Aorta (tissue), 5 donors: ENCODE measurements at places on chromosomes 3 and 15. TPM values are rescaled to one million over a fixed set of nuclear protein-coding genes. Genes with fewer than 3 reads are reported as not detected.

DNA sequence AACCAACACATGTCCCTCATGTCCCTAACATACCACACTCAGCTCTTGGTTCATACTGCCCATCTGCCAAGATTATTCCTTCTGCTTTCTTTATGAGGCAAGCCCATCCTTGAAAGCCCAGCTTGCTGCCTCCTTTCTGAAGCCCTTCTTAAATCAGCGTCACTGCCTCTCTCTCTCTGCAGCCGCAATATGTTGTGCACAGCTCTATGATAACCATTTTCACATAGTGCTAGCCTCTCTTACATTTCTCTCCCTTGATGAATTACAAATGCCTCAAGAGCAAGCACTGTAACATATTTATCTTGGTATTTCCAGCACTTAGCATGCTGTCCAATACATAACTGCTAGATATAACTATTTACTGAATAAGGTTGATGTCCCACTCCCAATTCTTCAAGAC lies 86.5 kb downstream of the TNIK start:
- H3K27ac ChIP-seq = no peak overlapping the region
- no peak overlapping the region for H3K4me3 ChIP-seq
- H3K27me3 ChIP-seq = no peaks in the 10 kb centered on the region
- no peak for DNase-seq

- DNase-seq = no peak
- no peaks in the 10 kb centered on the region for H3K27me3 ChIP-seq
- H3K4me3 ChIP-seq = no peak overlapping the region
- H3K4me1 ChIP-seq = peaks cover 9% of the 10 kb centered on the region
- no peak overlapping the region for H3K27ac ChIP-seq
Measured at GRCh38 chr3:169554611-169555010, 108.9 kb downstream of the MECOM start.

FOXB1 gene
- total RNA-seq = not detected

DNA sequence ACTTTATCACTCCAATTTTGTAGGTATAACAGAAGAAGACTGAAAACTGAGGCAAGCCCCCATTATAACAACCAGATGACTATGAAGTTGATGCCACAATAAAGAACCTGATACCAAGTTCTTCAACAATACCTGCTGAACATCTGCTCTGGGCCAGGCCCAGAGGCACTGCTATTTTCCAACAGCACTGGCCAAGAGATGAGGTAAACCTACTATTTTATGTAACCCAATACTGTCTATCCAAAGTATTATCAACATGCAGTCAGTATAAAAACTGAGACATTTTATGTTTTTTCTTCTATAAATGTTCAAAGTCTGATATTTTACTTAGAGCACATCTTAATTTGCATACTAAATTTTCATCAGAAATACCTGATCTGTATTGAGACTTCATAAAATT lies 6.1 kb downstream of the SPG11 start:
- DNase-seq = no peak
- no peak overlapping the region for H3K27ac ChIP-seq
- peaks cover 4% of the 10 kb centered on the region for H3K36me3 ChIP-seq
- H3K4me3 ChIP-seq = no peak overlapping the region

CLDN16 gene
- not detected for total RNA-seq

CCNDBP1 gene
- 60.7 TPM for total RNA-seq

DPPA2 gene
- not detected for total RNA-seq

- H3K4me1 ChIP-seq = no peaks in the 10 kb centered on the region
- H3K36me3 ChIP-seq = no peaks in the 10 kb centered on the region
- H3K4me3 ChIP-seq = no peak overlapping the region
- no peak overlapping the region for H3K27ac ChIP-seq
- no peak for DNase-seq
Measured at GRCh38 chr3:163213838-163214237, 1717.2 kb downstream of the OTOL1 start.

FETUB gene
- not detected for total RNA-seq

- no peak for DNase-seq
- no peaks in the 10 kb centered on the region for H3K4me1 ChIP-seq
- H3K4me3 ChIP-seq = no peak overlapping the region
- no peaks in the 10 kb centered on the region for H3K36me3 ChIP-seq
- H3K27me3 ChIP-seq = no peaks in the 10 kb centered on the region
Measured at GRCh38 chr15:87563869-87564268, 692.7 kb downstream of the NTRK3 start.

GRCh38 chr15:39088156-39088555 lies 492.7 kb upstream of the THBS1 start:
- no peak for DNase-seq
- no peak overlapping the region for H3K27ac ChIP-seq
- H3K4me3 ChIP-seq = no peak overlapping the region
- no peaks in the 10 kb centered on the region for H3K27me3 ChIP-seq
- H3K36me3 ChIP-seq = no peaks in the 10 kb centered on the region
